ENCODE measurements at places on chromosomes 2 and 18.

GRCh38 chr2:197215748-197216360 is 94.7 kb downstream of the ANKRD44 start:
- DNase-seq = no peak

DNA sequence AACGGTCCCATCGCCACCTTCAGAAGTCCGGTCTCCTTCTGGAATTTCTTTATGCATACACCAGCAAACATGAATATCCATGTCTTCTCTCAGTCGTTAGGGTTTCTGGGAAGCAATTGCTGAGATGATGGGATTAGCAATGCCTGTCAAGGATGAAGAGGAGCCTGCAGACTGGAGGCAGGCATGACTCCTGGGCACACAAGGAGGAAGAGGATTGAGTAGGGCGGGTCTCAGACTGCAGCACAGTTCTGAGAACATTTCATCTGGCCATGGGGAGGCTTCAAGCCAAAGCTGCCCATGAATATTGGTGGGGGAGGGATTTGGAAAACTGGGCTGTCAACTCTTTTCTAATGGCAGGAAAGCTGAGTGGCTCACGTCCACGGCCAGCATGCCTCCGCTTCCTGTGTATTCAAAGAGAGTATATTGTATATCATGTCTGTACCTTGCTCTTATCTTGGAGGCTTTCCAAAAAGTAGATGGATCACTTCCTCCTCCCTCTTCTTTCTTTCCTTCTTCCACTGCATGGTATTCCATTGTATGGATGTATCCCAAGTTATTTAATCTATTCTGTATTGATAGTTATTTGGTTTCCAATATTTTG is 24.5 kb downstream of the MC2R start:
- DNase-seq = no peak

DNA sequence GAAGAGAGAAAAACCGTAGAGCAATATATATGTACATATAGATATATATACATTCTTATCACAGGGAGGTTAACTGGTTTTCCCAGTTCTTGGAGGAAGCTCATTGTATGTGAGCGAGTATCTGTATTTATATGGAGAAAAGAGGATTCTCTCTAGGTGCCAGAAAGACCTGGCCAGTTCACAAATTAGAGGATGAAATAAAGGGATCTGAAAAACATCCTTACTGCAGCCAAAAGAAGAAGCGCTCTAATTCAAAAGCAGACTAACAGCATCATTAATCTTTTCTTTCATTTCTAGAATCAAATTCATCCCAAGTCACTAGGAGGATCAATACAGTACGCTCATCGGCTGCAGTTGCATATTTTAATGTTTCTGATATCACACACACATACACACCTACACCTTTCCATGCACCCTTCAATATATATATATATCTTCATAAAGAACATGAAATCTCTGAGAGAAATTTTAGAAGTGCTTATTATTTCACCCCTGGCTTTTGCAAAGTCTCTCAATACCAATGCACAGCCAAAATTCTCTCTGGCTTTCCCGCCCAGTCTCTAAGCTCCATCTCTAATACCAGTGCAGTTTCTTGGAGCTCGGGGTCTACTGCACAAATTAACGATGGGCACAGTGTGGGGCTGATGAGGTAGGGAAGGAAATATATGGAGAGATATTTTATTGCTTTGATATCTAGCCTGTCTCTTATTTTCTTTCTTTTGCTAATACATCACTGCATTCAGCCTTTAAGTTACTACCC is 731 bp downstream of the NRXN1 start:
- no peak for DNase-seq

- DNase-seq = no peak
Observed at GRCh38 chr2:47420214-47420613, 17.3 kb downstream of the MSH2 start.

DNA sequence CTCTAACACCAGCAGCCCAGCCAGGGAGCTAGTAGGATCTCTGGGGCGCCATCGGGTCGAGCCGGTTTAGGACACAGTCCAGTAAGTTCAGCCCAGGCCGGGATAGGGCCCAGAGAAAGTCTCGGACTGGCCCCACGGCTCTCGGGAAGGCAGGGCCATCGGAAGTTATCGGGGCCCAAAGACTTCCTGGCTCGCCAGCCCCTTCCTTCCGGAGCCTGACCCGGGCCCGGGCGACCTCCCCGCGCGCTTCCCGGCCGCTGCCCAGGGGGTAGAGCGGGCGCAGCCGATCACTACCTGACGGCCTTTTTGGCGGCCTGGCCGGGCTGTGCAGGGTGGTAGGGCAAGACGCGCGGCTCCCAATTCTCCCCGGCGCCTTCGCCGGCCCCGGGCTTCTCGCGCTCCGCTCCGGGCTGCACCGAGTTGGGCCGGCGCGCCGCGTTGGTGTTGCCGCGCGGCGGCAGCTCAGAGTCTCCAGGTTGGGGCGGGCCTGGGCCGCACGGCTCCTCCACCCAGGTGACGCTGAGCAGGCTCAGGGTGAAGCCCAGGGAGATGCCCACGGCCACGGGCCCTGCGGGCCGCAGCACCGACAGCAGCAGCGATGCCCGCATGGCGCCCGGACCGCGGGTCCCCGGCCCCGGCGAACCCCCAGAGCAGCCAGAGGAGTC is 546 bp downstream of the CHPF start:
- DNase-seq = no peak

DNA sequence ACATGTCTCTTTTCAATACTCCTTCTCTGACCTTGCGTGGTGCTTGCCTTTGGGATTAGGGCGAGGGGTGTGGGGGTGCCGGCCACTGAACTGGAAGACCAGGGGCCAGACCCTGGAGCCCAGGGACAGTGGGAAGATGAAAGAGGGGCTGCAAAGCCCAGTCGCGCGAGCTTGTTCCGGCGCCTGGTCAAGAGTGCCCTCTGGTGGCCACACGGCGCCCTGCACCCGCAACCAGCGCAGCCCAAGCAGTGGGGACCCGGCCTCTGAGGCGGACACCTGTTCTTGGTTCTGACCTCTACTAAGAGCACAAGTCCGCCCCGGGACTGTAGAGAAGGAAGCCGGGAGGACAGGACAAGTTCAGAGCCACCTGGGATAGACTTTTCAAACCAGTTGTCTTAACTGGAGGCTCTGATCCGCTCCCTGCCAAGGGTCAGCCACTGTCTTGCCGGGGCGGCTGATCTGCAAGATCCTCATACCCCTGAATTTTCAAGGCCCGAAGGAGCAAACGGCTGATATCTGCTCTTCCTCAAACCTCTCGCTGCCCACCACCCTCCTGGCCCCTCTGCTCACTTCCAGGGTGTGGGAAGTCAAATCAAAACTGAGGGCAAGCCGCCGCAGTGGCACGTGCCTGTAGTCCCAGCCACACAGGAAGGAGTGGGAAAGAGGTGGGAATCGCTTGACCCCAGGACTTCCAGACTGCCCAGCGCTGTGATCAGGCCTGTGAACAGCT is 14.9 kb upstream of the MSH6 start:
- peak; percentile 23 for DNase-seq

DNA sequence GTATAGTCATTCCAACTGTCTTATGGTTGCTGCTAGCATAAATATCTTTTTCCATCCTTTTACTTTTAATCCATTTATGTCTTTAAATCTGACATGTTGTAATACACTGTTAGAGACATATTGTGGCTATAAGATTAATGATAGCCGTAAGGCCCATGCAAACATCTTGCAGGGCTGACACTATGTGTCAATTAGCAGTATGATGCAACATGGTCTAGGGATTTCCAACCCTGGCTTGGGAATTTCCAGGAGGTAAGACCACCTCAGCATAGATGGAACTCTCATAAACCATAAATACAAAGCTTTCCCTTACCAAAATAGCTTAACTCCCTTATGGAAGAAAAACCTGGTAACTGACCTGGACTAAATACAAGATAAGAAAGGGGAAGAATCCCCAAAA is 16.5 kb downstream of the SCLY start:
- DNase-seq = no peak

DNA sequence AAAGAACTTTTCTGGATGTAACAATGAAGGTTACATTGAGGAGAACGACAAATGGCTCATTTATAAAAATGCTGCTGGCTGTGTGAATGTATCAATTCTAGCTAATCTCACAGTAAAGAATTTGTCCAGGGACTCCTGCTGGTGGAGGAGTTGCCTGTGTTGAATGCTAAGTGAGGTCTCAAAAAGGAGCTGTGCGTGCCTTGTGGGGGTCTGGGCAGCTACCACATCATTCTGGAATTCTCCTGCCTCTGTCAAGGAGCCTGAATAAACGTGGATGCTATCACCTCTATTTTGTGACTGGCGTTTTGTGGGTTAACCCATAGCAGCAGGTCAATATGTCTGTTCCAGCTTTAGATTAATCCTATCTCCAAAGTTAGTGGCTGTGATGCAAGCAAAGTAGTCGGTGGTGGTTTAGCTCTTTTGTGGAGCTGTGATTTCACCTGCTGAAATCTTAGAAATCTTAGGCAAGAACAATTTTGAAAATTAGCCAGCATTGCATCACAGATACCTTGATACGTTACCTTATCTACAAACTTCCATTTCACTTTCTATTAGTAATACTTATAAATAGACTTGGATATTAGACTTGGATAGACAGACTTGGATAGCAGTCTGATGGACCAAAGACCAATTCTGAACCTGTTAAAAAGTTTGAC is 96.8 kb downstream of the MTCL1 start:
- no peak for DNase-seq

DNA sequence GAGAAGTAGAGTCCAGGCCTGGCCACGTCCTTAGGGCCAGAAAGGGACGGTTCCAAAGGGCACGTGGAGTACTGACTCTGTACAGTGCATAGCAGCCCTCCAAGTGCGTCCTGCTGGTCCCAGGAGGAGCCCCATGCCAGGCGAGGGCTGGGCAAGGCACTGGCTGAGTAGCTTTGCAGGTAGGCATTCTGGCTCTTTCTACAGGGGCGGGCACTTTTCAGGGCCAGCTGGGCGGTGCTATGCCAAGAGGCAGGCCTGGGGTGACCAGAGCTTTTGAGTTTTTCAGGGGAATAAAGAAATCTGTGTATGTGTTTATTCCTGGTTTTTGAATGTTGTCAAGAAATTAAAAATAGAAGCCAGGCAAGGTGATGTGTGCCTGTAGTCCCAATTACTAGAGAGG is 15.4 kb upstream of the GLI2 start:
- DNase-seq = no peak

DNA sequence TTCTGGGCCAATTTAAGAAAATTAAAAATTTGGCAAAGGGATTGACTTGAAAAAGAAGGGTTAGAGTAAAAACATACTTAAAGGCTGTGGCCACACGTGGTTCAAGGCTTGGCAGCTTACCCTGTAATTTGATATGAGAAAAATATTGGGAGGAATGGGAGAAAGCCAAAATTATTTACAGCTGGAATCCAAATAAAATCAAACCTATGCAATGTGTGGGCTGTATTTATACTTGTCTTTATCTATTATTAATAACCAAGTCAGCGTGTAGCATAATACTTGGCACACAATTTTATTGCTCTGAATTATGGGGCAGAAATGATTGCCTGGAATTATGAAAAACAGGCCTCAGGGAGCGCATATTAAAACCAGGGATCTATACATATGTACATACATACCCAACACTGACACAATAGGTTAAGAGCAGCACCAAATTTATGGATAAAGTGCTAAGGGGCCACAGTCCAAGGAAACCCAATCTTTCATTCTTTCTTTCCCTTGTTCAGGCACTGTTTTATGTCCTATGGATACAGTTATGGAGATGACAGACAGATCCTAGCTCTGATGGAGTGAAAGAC is 35.6 kb downstream of the FAM124B start:
- DNase-seq = no peak

- DNase-seq = no peak
Observed at GRCh38 chr18:12314591-12315305, 6.7 kb downstream of the TUBB6 start.

GRCh38 chr2:96238266-96238665 is 27.5 kb downstream of the TMEM127 start:
- DNase-seq = no peak

GRCh38 chr2:240107477-240107796 is 28.7 kb downstream of the COPS9 start:
- DNase-seq = no peak

- DNase-seq = no peak
Observed at GRCh38 chr2:182543741-182544525, 117.1 kb upstream of the PDE1A start.

- no peak for DNase-seq
Observed at GRCh38 chr2:97774425-97774824, 61.0 kb downstream of the ZAP70 start.

DNA sequence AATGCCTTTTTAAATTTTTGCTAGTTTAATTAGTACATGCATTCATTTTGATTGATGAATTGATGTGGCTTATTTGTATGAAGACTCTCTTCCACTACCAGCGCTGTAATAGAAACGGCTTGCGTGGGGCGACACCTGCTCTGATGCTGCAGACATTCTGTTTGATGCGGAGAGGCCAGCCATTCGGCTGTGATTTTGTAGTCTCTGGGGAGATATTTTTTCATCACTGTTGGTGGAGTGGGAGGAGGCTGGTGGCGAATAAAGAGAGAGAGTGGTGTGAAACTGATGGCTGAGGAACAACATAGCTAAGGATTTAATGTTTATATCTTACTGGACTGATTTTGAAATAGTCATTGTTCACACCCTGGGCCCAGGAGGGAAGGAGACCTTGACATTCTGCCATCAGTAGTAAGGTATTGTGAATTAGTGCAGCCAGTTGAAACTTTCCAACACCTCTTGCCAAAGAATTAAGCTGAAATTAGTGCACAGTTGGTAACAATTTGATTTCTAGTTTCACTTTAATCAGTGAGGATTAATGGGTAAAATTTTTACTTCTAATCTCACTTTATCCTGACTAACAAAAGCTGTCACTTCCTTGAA is 224.1 kb downstream of the MTX2 start:
- DNase-seq = no peak

GRCh38 chr2:8028981-8029380 is 652.9 kb upstream of the ID2 start:
- no peak for DNase-seq

DNA sequence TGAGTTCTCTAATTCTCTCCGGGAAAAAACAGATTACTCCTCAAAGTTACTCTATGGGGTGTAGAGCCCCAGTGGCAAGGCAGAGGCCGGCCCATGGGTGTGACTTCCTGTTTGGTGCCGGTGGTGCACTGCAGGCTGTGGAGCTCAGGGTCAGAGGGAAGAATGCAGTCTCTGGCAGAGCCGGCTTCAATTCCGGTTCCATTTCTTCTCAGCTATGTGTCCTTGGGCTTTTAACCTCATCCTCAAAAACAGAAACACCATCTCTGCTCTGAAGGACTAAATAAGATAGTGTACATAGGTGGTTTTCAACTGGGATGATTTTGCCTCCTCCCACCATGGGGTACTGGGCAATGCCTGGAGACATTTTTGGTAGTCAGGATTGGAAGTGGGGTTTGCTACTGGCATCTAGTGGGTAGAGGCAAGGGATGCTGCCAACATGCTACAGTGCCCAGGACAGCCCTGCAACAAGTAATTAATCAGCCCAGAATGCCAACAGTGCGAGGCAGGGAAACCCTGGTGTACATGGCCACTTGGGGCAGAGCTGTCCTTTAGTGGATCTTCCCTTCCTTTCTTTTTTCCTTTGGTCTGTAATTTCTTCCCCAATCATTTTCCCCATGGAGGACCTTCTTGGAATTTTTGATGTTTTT is 81.2 kb downstream of the INSIG2 start:
- DNase-seq = no peak

GRCh38 chr2:152335016-152335725 is at the start of gene FMNL2:
Gene FMNL2 (plus strand): TSS chr2:152335174.
- DNase-seq = peak; percentile 55

GRCh38 chr2:155679647-155680046 is 652.9 kb downstream of the NR4A2 start:
- no peak for DNase-seq

GRCh38 chr2:109238580-109238979 is 109.6 kb downstream of the SH3RF3 start:
- peak; percentile 85 for DNase-seq
